ENCODE measurements at places on chromosomes 1 and 21.
A peak's percentile ranks its signal among the peaks of the same experiment; 100 is the strongest.

GRCh38 chr21:27519361-27519760 is 552.5 kb upstream of the ADAMTS5 start:
- no peak for DNase-seq

DNA sequence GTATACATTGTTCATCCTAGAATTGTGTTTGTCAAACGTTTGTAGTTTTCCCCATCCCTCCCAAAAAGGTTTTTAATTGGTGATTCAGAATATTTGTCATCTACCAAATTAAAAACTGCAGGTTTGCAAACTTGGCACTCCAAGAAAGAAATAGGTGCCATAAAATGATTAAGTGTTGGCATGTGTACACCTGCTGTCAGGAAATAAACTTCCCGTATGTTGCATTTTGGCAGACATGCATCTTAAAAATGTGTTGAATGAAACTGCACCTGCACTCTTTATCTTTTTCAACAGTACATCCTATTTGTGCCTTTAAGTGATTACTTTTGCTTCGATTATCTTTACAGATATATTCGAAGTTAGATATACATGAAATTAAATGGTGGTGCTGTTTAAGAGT is 7.3 kb downstream of the B3GALT2 start:
- DNase-seq, result no peak

- DNase-seq, result no peak
Observed at GRCh38 chr1:228276901-228277490, 69.2 kb downstream of the OBSCN start.

GRCh38 chr1:229368347-229368746 is 25.5 kb upstream of the CCSAP start:
- no peak for DNase-seq

- DNase-seq, result no peak
Observed at GRCh38 chr1:155932487-155932886, 1.7 kb downstream of the KHDC4 start.

GRCh38 chr1:204207136-204207616 is 6.6 kb downstream of the GOLT1A start:
- DNase-seq, result peak; percentile 39

DNA sequence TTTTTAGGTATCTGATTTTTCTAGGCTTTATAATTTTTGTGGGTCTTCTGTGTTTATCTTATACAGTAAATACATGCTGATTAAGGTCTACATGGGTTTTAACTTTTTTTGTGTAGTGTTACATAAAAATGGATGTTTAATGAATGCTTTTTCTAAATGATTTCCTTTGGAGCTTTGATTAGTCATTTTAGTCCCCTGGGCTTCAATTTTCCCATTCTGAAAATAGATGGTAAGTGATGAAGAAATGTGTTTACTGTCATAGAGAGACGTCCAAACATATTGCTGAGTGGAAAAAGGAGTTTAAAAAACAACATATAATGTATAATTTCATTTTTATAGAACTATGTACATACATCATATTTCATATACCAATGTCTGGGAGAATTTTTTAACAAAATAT is 140.9 kb upstream of the HMCN1 start:
- DNase-seq, result no peak

DNA sequence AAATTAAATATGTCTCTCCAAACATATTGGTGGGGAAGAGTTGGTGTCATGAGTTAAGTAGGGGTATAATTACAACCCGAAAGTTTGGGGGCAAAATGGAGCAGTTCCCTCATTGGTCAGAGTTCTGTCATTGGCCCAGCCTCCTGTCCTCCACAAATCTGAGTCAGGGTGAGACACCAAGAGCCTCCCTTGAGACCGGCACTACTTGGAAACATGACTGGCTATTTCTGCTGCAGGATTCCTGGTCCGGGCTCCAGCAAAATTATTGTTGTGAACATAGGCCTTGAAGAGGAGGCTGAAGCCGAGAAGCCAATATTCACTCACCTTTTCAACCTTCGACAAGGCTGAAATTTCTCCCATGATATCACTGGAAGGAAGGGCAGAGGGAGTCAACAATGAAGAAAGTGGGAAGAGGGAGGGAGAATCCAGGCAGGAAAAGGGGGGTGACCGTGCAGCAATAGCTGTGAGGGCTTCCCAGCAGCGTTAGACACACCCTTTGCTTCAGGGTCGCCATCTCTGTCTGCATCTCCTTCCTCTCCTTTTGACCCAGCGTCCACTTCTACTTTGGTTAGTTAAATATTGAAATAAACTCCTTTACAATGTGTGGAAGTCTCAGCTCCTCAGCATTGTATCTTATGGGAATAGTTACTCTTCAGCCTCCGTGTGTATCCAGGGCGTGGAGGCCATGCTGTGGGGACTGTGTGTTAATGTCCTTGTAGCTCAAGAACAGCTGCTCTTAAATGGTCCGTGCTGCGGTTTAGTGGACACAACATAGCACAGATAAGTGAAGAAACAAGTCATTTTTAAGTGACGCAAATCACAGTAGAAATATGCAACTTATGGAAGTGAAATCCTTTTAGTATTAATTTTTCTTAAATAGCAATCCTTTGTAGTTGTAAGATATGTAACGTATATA is 307.4 kb downstream of the DISC1 start:
- DNase-seq, result no peak

- no peak for DNase-seq
Observed at GRCh38 chr21:45513003-45513717, 29.1 kb downstream of the SLC19A1 start.

DNA sequence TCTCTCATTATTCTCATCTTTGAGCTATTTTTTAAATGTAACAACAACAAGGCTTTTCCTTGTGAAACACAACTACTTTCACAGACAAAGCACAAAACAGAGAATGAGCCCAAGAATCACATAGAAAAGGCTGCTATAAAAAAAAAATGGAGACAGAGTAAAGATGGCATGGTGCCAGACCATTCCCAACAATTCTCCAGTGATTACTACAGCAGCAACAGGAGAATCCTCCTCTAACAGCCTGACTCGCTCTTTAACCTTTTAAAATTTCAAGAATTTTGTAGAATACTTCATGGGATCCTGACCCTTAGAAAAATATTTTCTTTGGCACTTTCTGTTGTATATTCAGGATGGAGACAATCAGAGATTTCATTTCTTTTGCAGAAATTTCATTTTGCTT is 3.8 kb upstream of the BCAS2 start:
- no peak for DNase-seq

- no peak for DNase-seq
Observed at GRCh38 chr1:52635321-52636089, 2.5 kb downstream of the SHISAL2A start.

- DNase-seq, result no peak
Observed at GRCh38 chr1:67004176-67004575, 49.8 kb downstream of the SLC35D1 start.

- DNase-seq, result no peak
Observed at GRCh38 chr1:18849261-18849711, 10.2 kb downstream of the TAS1R2 start.

DNA sequence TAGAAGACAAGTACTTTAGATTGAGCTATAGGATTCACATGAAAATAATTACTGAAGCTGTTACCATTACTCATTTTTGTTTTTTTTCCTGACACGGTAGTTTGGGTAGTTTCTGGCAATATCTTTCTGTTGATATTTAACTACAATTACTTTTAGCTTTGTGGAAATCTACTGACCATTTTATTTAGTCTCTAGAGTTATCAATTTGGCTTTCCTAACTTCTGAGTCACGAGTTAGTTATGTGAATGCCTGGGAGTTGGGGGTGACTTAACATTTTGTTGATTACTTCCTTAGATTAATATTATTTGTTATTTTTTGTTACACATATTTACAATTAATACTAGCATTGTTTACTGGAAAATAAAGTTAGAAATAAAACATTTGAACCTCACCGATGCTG is 160.6 kb downstream of the HMCN1 start:
- no peak for DNase-seq

- DNase-seq, result no peak
Observed at GRCh38 chr1:33330361-33330890, 9.5 kb upstream of the A3GALT2 start.

DNA sequence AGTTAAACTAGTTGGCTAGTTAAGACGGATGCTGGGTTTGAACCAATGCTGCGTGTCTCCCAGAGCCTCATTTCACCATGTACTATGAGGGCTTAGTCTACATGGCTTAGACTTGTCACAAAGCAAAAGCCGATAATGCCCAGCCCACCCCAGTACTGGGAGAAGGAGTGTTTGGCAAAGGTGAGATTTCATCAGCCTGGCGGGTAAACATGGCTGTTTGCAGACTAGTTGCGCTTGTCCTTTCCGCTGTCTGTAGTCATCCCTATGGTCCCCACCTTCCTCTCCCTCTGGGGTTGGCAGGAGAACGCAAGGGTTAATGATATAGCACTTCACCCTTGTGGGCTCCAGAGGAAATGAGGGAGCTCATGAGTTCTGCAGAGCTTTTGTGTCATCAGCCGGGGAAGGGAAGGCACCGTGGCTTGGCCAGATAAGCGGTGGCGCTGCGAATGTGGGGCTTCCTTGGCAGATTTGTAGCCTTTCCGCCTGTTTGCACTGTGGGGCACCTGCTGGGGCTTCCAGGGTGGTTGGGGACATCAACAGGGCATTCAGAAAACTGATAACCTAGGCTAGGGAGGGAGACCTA is 29.2 kb downstream of the SOX13 start:
- DNase-seq, result no peak

DNA sequence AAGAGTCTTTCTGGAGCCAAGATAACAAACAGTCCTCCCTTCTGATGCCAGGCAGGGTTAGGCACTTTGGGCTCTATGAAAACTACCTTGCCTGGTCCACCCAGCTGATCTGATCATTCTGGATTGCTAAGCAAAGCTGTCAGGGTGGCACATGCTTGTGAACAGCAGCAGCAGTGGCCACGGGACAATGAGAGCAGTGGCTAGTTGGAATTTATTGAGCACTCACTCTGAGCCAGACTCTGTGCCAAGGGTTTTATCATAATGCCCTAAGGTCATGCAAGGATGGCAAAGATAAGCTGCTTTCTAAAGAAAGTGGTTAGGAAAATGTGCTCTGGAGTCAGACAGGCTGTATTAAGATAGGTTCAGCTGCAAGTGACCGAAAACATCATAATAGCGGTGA is 390.4 kb upstream of the VAMP3 start:
- no peak for DNase-seq

DNA sequence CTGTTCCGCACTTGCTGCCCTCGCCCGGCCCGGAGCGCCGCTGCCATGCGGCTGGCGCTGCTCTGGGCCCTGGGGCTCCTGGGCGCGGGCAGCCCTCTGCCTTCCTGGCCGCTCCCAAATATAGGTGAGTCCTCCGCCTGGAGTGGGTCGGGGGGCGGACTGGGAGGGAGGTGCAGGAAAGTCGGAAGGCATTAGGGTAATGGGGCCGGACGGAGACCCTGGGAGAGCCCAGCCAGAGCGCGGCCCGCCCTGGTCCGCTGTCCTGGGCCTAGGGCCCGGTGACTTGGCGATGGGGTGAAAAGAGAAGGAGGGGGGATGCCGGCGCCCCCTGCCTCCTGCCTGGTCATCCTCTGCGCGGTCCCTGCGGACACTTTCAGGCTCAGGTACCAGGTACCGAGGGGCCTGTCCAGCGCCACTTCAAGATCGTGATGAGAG is 243 bp downstream of the ADAM15 start:
- DNase-seq, result no peak

DNA sequence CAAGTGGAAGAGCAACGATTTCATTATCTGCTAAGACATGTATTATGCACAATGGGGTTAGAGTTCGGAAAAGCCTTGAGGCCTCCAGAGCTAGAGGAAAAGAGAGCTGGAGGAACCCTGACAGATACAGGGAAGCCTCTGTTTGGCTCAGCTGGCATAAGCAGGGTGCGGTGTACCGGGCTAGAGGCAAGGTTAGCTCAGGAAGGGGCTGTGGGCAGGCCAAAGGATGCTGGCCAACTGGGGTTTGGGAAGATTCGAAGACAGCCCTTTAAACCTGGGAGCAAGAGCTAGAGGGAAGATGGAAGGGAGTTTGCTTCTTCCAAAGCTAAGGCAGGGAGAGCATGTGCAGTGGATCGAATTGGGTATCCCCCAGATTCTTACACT is 107.6 kb upstream of the TLR5 start:
- DNase-seq, result no peak

DNA sequence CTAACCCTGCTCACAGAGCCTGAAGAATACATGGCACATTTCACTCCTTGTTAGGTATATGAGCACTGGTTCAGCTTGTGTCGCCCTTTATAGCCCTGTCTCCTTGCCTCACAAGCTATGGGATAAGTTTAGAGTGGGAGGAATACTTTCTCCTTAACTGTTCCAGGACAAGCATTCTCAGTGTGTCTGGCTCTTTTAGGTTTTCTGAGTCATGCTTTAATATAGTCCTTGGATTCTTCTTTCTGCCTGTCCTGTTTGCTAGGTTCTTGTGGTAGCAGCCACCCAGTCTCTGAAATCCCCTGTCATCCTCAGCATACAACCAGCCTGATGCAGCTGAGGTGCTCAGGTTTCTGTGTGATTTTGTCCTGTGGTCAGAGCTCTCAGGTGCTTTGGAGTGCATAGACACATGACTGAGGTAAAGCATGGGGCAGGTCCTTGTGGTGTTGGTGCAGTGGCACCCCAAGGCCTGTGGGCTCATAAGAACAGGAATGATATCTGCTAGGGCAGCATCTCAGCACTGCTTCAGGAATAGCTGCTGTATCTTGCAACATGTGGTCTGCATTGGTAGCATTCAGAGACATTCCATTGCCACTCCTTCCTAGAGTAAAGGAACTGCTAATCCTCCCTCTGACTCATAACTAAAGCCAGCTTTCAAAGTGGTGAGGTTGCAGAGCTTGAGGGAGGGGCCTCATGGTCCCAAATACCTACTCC is 14.2 kb upstream of the CASQ2 start:
- no peak for DNase-seq

DNA sequence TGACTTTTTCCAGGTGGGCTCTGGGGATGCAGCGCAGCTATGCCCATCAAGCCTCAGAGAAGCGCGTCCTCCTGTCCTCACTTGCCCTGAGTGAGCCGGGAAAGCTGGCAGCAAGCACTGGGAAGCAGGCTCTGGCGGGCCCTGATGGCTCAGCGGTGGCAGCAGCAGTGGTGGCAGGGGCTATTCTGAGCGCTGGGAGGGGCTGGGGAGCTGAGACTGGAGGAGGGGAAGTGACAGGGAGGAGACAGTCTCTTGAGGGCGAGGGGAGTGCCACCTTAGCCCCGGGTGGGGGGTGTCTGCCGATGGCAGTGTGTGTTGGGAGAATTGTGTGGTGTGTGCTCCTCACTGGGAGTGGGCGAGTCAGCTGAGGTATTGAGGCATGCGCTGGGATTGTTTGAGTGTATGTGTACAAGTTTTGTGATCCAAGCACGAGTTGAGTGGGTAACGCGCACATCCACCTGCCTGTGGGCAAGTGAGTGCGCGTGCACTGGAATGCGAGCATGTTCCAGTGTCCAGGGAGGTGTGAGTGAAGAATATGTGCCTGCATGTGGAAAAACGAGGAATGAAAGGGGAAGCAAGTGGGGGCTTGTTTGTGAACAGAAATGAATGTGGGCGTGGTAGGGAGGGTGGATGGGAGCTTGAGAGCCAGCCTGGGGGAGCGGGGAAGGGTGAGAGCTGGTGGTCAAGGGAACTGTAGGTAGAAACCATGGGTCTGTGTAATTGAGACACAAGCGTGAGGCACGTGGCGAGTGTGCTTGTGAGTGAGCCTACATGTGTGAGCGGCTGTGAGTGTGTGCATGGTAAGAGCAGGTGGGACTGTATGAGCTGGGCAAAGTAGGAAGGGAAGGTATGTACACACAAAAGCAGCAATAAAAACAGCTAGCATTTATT is 2.9 kb upstream of the FOXO6 start:
- DNase-seq, result no peak

GRCh38 chr1:171480035-171480434 is 5.3 kb upstream of the PRRC2C start:
- DNase-seq, result no peak
